ENCODE measurements at places on chromosomes 1 and 21.

DNA sequence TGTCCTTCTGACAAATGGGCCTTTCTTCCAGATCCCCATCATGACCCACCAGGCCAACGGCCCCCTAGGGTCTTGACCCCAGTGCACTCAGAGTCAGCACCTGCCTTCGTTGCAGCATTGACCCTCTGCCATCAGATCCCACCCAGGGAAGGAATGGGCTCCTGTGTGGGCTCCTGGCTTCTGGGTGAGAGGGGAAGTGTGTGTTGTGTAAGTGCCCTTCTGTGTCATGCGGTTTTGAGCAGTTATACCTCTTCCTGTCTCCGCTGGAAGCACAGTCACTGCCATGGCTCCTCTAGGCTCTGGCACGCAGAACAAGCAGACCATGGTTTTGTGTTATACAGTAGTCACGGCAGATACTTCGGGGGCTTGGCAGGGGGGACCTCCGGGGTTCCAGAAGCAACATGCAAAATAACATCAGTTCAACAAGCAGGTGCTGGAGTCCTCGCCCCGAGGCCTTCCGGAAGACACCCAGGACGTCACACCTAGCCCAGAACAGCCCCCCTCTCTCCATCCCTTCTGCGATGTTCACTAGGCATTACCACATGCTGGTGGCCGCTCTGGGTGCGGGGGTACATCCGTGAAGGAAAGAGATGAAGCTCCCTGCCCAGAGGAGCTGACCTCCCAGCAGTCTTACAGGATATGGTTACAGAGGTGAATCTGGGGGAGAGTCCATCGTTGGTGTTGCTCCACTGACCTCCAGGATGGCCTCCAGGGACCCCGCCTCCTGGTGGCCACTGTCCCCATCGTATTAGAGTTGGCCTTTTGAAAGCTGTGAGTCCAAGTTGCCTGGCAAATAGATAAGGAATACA lies 17.4 kb upstream of the KCNAB2 start:
- DNase-seq: no peak

GRCh38 chr1:17525996-17526686 lies 13.4 kb upstream of the ARHGEF10L start:
- peak; percentile 10 for DNase-seq

DNA sequence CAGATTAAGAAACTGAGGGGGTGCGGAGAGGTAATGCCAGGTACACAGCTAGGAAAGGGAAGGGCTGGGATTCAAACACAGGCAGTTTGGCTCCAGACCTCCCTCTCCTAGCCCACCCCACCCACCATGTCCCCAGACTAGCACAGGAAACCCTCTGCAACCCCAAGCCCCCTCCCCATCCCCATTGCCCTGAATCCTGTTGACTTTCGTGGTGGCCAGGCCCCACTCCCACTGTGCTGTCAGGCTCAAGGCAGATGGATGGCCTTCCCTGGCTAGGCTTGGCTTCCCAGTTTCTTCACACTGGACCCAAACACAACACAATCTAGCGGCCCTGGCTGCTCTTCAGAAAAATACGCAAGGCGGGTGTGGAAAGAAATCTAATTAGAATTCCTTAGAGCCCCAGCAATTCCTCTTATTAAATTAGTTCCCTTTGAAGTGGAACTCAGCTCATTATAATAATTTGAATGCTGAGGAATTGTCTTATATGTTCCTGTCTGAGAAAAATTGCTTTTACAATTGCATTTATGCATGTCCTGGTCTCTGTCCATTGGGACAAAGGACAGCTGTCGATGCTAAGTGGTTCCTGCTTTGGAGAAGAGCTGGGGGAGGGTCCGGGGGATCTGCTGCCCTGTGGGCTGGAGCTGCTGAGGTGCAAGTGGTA lies 97.4 kb downstream of the SYF2 start:
- DNase-seq: no peak

DNA sequence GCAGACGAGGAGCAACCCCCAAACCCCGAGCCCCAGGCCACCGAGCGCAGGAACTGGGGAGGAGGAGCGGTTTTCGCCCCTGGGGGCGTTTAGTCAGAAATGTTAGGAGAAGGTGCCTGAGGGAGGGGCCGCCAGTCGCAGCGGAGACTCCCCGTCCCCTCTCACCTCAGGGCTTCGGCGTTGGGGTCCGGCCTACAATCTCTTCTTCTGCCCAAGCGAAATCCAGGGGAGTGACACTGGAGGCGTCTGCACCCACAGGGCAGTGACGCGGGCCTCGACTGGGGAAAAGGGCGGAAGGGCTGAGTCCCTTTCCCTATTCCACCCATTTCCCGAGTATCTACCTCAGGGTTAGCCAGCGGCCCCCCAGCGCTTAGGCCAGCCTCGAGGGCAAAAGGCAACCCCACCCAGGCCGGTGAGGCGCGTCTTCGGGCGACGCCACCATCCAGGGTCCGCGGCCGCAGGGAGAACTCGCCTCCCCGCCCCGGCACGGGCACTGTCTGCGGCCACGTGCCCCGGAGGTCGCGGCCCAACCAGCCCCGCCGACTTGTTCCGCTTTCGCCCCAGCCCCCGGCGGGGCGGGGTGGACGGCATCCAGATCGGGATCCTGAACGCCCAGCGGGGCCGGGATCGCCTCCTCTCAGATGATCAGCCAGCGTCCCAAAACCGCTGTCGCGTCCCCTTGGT lies 118.7 kb upstream of the BARHL2 start:
- DNase-seq: no peak

DNA sequence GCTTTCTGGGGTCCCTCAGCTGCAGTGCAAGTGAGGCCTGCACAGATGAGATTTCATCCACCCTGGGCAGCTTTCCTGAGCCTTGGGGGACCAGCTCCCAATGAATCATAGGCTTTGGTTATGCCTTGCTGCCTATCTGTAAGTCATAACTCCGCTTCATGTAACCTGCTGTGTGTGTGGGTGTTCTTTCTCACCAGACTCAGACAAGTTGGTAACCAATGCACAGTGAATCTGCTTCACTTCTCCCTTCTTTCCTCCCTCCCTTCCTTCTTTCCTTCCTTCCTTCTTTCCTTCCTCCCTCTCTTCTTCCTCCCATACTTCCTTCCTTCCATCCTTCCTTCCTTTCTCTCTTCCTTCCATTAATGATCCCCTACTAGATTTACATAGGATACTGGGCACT lies 34.4 kb upstream of the PSMB2 start:
- no peak for DNase-seq

DNA sequence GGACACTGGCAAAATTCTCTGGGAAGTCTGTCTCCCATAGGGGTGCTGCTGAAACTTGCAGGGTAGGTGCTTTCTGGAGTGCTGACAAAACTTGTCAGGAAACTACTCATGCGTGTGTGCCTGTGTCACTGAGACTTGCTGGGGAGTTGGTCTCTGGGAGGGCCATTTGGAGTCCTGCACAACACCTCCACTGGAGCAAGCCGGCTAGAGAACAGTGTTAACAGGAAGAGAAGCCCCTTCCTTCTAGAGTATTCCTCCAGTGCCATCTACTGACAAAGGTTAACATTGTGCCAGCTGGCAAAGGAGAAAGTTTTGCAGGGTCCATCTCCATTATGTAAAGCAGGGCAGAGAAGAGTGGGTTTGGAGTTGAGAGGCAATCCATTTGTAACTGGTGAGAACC lies 30.0 kb downstream of the ZMYM4 start:
- peak; percentile 65 for DNase-seq

GRCh38 chr21:46605767-46606426 lies 1.0 kb upstream of the S100B start:
- no peak for DNase-seq

- DNase-seq: no peak
These were observed 8.6 kb downstream of the COL6A1 start for GRCh38 chr21:45990049-45990711.

GRCh38 chr1:69294171-69294570 lies 273.6 kb upstream of the LRRC7 start:
- no peak for DNase-seq

DNA sequence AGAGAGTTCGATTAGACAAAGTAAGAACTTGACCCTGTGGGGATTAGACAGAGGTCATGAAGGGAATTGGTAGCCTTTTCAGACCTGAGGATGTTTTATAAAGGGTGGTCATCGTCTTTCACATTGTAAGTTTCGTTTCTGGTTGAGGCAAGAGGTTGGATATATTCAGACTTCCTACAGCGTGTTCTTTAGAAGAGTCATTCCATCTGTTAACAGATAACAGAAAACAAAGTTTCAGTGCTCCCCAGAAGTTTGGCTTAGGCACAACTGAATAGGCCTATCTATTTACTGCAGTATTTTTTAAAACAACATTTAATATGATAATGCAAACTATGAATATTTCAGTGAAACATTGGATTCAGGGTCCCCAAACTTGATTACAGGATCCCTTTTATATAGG lies 17.1 kb upstream of the IVNS1ABP start:
- no peak for DNase-seq

DNA sequence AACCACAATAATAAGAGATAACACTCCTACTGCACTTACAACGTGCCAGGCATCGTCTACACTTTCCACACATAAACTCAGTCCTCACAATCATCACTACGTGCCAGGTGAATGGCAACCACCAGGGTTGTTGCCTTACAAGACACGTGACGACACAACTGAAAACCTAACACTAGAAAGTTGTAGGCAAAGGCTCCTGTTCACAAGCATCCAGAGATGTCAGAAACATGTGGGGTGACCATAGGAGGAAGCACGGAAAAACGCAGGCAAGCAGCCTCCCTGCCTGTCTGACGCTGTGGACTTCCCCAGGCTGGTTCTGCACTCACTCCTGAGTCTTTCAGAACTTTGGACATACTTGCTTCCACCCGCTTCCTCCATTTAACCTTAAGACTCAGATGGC lies 7.0 kb downstream of the CAPZB start:
- no peak for DNase-seq

DNA sequence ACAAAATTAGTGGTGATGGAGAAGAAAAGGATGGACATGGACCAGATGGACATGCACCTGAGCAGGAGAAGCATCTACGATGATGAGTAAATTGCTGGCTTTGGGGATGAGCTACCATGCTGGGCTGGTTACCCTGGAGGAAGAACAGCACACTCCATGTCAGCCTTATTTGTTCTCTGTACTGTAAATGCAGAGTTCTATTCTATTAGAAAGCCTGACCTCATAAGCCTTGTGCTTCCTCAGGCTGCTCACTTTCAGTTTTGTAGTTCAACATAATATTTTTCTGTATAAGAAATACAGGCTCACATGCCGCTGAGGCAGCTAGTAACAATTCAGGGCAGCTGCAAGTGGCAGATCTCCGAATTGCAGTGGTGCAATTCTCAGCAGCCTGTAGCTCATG lies 249.6 kb downstream of the PLA2G4A start:
- no peak for DNase-seq

DNA sequence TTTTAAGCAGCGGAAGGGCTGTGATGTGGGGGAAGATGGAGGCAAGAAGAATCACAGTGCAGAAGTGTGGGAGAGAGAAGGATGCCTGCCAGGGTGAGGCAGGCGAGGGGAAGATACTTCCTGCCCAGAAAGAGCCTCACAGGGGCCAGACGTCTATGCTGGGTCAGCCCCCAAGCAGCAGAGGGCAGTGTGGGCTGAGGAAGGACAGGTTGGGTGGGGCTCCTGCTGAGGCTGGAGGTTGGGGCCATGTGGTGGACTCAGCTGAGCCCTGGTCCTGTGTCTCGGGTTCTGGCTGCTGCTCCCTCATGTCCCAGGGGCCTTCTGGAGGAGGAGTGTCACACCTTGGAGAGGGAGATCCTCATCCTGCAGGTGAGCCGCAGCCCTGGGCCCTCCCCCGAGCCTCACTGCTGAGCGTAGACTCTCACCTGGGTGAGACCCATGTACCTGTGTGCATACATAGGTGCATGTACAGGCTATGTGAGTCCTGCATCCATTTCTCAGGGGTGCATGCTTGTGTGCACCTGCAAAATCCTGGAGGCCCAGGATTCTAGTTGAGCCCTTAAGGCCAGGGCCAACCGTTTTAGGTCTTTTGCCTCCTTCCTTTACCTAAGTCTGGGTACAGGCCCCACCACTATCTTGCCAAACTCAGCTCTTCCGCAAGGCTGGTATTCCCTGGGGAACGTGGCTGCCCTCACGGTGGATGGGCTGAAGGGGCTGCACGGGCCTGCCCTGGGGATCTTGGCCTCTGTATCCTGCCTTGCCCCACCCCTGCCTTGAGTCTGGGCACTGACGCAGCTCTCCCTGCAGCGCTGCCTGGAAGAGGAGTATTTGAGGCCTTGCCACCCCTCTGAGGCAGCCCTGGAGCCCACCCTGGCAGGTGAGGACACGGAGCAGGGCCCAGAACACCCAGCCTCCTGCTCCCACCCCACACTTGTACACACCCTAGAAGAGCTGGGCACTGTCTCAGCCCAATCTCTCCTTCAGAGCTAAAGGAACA lies 3.7 kb downstream of the CCDC24 start:
- DNase-seq: peak; percentile 48

GRCh38 chr21:32521736-32522355 lies 63.5 kb downstream of the TCP10L start:
- DNase-seq: no peak

GRCh38 chr1:20017741-20018140 lies 38.3 kb upstream of the PLA2G2A start:
- DNase-seq: no peak

GRCh38 chr1:236365999-236366570 lies 28.0 kb upstream of the EDARADD start:
- no peak for DNase-seq

DNA sequence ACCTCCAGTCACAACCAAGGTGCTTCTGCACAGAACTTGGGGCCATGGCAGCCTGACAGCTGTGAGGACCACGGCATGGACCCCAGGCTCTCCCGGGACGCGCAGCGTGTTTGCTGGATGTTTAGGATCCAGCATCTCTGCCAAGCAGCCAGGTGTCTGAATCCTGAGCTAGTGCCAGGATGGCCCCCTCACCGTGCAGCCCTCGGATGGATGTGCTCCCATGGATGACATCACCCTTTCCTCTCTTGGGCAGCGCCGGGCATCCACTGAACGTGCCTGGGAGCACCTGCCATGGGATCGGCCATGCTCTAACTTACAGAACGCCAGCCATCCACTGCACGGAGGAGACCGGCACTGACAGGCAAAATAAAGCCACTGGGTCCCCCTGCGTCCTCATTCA lies 53.9 kb downstream of the PRDM15 start:
- DNase-seq: no peak

DNA sequence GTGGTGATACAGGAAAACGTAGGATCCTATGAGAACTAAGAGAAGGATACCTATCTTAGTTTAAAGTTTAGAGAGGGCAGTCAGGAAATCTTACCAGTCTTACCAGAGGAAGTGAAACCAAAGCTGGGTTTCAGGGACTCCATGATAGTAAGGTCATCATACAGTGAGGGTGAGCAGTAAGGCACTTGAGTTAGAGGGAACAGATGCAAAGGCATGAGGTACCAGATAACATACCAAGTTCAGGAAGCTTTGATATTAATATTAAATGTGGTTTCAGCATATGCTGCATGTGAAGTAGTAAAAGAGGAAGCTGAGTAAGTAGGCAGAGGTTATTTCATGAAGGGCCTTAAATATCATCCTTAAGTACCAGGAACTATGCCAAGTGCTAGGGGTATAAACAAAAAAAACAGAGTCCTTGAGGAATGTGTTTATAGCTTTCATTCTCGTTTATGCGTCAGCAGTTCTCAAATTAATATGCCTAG lies 16.9 kb downstream of the ATG4C start:
- DNase-seq: peak; percentile 44

DNA sequence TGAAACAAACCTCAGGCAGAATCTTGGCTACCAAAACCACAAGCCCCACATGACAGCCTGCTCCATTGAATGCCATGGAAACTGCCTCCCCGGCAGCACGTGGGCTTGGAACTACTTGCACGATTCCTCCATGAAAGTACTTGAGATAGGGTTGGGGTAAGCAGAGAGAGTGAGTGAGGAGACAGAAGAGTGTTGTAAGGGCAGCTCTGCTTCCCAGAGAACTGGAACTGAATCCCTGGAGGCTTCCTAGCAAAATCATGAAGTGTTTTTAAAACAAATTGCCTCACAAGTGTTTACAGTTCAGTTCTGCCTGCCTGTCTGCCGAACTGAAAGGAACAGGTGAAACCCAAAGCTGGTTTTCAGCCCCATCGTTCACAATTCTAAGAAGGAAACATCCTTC lies 35.3 kb upstream of the DNASE2B start:
- no peak for DNase-seq
